ENCODE measurements at places on chromosomes 7 and 10.

- DNase-seq: no peak
These were observed 1528.8 kb upstream of the LRRTM3 start for GRCh38 chr10:65396997-65397396.

DNA sequence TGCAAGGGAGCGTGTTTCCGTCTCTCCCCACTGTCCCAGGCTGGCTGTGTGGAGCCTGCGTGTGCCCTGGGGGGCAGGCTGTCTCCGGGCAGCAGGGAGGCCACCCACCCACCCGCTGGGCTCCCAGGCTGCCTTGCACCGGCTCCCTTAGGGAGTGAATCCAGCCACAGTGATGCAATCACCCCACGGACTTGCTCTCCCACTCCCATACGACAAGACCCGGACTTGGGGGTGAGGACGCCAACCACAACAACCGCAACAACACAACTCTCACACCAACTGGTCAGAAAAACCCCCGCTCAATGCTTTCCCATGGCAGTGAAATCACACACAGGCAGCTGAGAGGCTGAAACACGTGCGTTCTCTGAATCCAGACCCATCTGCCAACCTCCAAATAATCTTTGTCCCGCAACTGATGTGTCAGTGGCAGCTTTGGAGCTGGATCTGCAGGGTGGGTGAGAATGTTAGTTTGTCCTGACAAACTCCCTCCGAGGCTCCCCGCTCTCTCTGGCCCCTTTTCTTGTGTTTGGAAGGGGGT lies 62.7 kb upstream of the DDC start:
- DNase-seq: no peak

- DNase-seq: no peak
These were observed 910 bp downstream of the ARHGAP19 start for GRCh38 chr10:97291357-97292096.

DNA sequence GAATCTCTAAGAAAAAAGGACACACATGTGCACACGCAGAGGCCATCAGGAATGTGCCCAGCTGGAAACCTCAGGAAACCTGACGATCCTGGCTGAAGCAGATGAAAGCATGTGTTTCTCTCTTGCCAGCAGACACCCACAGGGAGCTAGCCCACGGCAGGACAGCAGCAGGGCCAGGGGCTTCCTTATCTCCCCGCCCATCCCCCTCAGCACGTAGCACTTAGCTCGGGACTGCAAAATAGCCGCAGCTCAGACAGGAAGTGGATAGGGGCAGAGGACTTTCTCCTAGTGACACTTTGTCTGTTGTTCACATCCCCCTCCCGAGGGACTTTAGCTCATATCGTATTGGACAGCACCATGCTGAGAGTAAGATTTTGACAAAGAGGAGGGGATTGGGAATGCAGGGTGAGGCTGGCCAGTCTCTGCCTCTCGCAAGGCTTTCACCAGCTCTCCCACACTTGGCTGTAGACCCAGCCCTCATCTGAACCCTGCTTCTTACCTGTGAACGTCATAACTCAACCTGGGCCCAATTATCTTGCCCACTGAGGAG lies 63.8 kb downstream of the MKI67 start:
- DNase-seq: no peak

GRCh38 chr10:102831322-102832071 lies 5.7 kb downstream of the CYP17A1 start:
- DNase-seq: no peak

- DNase-seq: no peak
These were observed 700 bp downstream of the MTPN start for GRCh38 chr7:135976312-135977006.

GRCh38 chr7:2006231-2006771 lies 226.4 kb downstream of the MAD1L1 start:
- DNase-seq: no peak

DNA sequence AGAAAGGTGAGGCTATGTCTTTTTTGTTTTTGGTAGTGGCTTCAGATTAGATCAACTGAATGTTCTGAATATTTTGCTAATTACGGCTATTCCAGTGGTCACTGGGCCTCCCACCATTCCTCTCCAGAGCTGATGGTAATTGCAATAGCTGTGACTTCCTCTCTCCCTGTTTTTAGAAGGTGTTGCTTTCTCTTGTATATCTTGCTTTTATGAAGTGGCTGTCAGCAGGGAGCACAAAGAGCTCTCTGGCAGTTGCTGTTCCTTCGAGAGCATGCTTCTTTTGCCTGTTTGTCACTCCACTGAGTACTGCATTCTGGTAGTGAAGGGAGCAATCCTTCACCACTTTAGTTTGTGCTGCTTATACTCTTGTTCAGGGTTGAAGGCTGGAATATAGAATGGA lies 133.3 kb downstream of the EXOC4 start:
- DNase-seq: no peak

DNA sequence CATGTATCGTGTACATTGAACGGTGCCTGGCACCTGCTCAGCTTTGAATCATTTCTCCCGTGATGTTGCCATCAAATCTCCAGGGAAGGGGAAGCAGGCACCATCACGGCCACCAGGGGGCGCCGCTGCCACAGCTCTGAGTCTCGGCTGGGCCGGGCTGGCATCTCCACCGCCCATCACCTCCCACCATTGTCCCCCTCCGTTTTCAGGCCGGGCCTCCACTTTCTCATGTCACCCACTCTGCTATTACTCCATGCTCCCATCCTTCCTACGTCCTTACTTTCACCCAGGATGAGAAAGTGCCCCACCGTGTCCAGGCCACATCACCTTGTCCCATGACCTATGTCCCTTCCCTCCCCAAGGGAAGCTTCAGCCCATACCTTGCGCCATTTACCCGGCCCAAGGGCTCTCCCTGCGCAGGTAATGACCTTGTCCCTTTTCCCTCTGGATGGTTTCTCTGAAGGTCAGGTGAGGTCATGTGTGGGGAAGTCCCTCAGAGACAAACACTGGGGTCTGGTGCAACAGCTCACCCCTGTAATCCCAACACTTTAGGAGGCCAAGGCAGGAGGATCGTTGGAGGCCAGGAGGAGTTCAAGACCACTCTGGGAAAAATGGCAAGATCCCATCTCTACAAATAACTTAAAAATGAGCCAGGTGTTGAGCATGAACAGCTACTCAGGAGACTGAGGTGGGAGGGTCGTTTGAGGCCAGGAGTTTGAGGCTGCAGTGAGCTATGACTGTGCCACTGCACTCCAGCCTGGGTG lies 31.8 kb upstream of the OCM2 start:
- no peak for DNase-seq

- DNase-seq: no peak
These were observed 2.0 kb downstream of the PLEKHA1 start for GRCh38 chr10:122376364-122376961.

- DNase-seq: no peak
These were observed 67.6 kb downstream of the STK17A start for GRCh38 chr7:43650457-43651052.

- DNase-seq: no peak
These were observed 167.3 kb downstream of the EGFR start for GRCh38 chr7:55185941-55186609.

DNA sequence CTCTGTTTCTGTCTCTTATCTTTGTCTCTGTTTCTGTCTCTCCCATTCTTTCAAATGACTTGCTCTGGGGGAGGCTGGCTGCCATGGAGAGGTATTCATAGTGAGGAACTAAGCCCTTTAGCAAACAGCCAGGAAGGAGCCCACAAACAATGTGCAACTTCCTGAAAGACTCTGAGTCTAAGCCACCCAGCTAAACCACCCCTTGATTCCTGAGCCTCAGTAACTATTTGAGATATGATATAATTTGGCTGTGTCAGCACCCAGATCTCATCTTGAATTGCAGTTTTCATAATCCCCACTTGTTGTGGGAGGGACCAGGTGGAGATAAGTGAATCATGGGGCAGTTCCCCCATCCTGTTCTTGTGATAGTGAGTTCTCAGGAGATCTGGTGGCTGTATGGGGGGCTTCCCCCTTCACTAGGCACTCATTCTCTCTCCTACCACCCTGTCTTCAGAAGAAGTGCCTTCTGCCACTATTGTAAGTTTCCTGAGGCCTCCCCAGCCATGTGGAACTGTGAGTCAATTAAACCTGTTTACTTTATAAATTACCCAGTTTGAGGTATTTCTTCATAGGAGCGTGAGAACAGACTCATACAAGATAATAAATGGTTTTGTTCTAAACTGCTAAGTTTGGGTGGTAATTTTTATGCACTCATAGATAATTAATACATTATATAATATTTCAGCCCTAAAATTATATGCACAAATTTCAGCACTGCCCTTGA lies 121.2 kb upstream of the FOXP2 start:
- DNase-seq: no peak

- no peak for DNase-seq
These were observed 24.3 kb downstream of the TECTB start for GRCh38 chr10:112307358-112308124.

- no peak for DNase-seq
These were observed 27.6 kb upstream of the RNF32 start for GRCh38 chr7:156612930-156613329.

GRCh38 chr7:130377178-130377577 lies 3.1 kb upstream of the CPA1 start:
- DNase-seq: no peak

DNA sequence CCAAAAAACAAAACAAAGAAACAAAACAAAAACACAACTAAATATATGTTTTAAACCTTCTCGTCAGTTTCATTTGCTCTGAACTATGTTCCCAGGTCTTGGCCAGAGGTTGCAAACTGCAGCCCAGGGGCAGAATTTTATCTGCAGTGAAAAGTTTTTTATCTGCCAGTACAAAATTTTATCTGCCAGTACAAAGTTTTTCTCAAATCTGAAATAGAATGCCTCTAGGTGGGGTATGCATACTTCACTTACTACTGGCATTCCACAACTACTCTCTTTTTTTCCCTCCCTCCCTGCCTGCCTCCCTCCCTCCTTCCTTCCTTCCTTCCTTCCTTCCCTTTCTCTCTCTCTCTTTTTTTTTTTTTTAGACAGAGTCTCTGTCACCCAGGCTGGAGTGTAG lies 9.4 kb upstream of the CLDN3 start:
- DNase-seq: no peak

DNA sequence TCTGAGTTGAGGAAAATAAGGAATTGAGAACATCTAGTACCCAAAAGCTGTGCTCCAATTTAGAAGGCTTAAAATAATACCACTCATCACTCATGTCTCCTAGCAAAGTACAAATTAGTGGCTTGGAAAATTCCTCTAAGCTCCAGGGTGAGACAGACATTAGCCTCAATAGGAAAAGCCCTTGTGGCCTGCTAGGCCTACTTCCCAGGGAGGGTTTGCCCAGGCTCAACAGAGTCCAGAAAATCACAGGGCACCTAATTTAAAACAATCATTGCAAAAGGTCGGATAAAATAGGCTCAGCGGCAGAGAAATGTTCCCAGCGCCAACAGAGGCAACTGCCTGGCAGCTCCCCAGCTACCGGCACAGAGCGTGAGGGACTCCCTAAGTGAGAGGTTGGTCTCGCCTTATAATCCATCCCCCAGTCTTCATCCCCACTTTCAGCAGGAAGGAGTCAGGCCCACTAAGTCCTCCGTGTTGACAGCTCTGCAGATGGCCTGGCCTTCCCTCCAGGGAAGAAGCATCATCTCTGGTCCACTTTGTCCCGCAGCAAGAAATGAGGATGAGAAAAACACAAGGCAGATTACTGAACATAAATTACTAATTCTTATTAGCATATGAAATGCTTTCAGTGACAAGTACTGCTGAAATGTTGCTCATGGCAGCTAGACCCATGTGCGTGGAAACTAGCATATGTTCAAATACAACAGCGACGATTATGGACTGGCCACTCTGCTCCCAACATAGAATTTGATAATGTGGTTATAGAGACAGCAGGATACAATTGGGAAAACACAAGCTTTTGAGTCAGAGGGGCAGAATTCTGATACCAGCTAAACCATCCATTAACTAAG lies 1177.7 kb upstream of the AUTS2 start:
- no peak for DNase-seq

DNA sequence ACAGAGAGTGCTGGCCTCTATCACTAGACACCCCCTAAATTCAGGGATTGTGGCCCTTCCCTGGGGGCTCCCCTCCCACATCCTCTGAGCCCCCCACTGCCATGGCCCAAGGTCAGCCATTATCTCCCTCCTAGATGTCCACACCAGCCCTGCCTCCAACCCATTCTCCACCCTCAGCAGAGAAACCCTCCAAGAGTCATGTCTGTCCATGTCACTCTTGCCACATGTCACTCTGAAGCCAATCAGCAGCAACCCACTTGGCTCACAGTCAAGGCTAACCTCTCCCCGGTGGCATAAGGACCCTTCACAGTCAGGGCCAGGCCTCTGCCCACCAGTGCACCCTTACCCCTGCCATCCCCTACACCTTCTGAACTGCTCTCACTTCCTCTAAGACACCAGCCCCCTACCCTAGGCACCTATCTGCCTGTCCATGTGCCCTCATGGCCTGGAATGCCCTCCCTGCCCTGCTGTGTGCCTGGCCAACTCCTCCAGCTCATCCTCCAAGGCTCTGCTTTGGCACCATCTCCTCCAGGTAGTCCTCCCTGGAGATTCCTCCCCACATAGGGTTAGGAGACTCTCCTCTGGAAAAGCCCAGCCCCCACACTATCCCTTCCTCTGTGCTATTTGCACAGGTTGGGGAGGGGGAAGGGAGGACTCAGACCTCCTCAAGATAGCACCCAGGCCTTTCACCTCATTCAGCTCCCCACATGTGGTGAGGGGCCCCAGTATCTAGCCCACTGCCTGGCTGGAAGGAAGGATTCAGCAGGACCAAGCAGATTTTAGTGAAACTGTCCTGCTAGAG lies 83.7 kb downstream of the GRID1 start:
- no peak for DNase-seq

- DNase-seq: no peak
These were observed 14.7 kb upstream of the CAMK2G start for GRCh38 chr10:73889014-73889413.

DNA sequence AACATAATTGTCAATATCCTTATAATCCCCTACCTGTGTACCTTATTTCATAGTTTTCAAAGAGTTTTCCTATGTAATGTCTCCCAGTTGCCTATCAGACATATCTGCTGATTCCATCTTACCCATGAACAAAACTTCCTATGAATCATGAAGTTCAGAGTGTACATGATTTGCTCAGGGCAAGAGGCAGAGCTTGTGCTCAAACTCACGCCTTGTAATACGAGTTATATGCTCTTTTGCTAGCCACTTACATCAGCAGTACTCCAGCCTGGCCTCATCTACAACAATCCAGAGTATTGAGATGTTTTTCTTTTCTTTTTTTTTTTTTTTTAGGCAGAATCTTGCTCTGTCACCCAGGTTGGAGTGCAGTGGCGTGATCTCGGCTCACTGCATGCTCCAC lies 11.8 kb downstream of the PKD2L1 start:
- DNase-seq: no peak

GRCh38 chr7:35988818-35989217 lies 164.2 kb upstream of the EEPD1 start:
- DNase-seq: peak; percentile 49

DNA sequence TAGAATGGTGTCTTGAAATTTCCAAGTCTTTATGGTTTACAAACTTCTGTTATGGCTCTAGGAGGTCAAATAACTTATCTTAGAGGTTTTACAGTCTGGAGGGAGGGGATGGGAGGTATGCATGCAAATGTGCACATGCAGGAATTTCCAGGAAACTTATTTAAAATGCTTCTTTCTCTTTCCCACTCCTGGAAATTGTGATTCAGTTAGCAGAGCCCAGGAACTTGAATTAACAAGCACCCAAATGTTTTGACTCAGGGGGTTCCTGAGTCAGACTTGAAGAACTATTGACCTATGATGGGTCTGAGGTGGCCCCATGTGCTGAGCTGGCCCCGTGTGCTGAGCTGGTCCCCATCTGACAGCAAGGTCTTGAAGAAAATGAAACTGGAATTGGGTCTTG lies 669.4 kb downstream of the INHBA start:
- DNase-seq: no peak

Data from forelimb muscle (tissue), 1 donor.